ENCODE measurements at places on chromosomes 12 and 14.

DNA sequence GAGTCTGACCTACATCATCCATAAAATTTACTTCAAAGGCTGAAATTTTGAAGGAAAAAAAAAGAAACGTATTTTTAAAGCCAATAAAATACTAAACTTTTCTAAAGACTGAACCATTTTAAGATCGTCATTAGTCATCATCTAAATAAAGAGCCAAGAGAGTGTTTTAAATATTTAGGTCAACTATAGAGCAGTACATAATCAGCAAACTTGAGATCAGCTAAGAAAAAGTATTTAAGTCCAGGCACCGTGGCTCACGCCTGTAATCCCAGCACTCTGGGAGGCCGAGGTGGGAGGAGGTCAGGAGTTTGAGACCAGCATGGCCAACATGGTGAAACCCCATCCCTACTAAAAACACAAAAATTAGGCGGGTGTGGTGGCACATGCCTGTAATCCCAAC is 35.5 kb downstream of the HECTD1 start:
- DNase-seq = no peak

DNA sequence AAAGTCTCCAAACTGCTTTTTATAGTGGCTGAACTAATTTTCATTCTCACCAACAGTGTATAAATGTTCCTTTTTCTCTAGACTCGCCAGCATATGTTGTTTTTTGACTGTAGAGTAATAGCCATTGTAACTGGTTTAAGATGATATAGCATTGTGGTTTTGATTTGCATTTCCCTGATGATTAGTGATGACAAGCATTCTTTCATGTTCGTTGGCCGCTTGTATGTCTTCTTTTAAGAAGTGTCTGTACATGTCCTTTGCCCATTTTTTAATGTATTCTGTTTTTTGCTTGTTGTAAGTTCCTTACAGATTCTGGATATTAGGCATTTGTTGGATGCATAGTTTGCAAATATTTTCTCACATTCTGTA is 404.9 kb downstream of the FLRT2 start:
- DNase-seq = no peak

GRCh38 chr12:89239534-89239933 is 112.8 kb downstream of the DUSP6 start:
- no peak for DNase-seq

DNA sequence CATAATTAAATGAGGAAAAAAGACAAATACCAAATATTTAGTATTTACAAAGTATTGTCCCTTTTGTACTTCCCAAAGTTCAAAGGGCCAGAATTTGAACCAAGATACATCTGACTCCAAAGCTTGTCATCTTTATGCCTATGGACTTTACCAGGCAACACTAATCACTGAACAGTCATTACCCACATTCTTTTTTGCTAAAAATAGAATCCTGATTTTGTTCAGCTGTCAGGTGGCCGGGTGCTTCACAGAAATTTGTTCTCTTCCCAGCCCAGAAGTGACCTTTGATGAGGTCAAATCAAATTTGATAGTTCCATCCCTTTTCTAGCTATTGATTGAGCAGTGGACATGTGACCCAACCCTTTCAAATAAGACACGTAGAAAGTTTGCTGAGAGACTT is 121.6 kb downstream of the LLPH start:
- DNase-seq = no peak

DNA sequence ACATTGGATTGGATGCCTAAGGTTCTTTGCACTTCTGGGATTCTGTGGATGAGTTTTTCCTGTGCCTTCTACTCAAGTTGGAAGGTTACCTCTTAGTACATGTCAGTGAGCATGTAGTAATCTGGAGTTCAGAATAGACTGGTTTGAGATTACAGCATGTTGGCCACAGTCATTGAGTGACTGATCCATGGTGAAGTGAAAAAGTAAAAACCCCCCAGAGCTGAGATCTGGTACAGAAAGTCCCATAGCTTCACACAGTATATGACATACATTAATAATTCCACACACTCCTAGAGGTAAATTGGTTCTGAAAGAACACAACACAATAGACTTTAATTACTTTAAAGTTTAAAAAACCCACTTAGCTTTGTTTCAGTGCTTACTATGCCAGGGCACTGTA is 11.9 kb upstream of the CCND2 start:
- no peak for DNase-seq

GRCh38 chr14:37637341-37637740 is 41.9 kb downstream of the TTC6 start:
- no peak for DNase-seq

GRCh38 chr12:115203701-115204100 is 519.7 kb upstream of the TBX3 start:
- no peak for DNase-seq

DNA sequence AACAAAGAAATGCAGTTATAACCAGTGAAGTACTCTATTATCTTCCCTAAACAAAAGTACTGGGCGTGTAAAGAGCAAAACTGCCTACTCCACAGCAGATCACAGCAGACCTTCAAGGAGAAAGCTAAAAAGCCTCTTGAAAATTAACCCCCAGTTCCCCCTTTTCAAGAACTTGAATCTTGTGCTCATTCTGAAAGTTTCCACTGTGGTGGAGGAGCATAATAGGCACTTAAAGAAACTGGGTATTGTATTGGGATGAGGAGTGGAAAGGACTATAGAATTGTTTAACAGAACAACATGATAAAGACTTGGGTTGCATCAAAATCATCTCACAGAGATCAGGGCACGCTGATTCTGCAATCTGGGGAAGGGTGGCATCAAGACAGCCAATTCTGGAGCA is 51.1 kb downstream of the SLC25A47 start:
- no peak for DNase-seq

GRCh38 chr12:82357340-82357739 is 847 bp downstream of the CCDC59 start:
- no peak for DNase-seq

DNA sequence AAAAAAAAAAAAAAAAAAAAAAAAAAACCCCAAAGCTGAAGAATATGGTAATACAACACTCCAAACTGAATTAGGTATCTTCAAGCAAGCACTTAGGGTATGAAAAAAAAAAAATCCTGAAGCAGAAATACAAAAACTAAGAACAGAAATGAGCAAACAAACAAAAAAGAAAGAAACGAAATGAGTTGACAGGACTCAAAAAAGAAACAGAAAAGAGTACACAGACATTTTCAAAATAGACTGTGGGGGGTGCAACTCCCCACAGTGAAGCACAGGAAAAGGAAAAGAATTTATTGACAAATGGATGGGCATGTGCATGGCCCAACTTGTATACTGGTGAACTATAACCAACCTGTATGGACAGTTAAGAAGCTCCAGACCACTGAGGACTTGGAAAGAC is 24.6 kb downstream of the RPS6KA5 start:
- DNase-seq = no peak

DNA sequence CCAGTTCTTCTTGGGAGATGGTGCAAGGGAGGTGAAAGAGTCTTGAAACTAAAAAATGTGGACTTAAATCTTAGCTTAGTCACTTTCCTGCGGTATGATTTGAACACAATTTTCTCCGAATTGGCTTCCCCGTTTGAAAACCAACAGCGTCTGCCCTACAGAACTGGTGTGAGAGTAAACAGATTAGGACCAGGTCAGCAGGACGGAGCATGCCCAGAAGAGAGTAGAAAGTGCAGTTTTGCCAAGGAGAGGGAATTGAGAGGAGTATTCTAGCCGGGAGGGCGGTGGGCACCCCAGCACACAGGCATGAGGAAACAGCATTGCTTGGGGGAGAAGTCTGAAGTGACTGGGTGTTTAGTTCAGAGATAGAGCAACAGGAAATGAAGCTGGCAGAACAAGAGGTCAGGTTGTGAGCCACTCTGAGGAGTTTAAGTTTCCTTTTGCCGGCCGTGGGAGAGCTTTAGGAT is 927.1 kb downstream of the VRK1 start:
- DNase-seq = no peak

- no peak for DNase-seq
Observed at GRCh38 chr12:77833329-77833728, 2.6 kb downstream of the NAV3 start.

DNA sequence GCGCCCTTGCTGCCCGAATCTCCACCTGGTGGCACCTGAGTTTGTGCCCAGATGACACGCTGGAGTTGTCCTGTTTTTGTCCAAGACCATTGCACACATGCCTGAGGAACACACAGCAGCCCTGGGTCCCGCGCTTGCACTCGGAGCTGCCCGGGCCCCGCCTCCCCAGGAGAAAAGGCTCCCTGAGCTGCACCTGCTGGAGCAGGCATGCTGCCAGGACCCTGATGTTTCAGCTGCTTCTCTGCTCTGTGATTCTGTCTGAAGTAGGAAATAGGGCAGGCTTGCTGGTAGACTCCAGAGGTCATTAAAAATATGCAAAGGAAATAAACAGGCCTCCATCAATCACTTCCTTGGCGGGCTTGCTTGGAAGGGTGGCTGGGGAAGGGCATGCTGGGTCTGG is 271.6 kb downstream of the CACNA1C start:
- no peak for DNase-seq

- no peak for DNase-seq
Observed at GRCh38 chr14:34981743-34982420, 910 bp upstream of the SRP54 start.

DNA sequence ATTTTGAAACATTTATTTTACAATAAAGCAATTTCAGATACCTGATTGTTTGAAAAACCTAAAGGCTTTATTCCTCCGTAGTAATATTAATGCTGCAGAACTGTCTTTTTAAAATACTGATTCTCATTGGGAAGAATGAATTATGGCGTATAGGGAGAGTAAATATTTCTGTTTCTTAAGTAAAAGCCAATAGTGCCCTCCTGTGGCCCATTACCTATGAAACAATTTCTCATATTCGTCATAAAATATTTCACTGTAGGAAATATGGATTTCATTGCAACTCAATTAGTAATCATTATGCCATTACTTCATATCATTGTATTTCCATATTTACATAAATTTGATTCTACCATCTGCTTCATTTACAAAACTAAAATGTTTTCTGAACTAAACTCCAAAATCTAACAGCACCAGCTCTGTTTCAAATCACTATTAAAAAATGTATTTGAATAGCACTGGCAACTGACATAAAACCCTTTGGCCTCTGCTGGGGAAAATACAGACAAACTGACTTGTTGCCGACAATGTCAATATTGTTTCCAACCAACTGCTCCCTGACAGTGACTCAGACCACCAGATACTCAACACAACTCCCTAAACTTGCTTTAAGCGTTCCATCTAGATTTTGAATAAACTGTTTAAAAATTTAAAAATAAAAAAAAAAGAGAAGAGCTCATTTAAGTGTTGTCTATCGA is 290.3 kb downstream of the NAV3 start:
- no peak for DNase-seq

DNA sequence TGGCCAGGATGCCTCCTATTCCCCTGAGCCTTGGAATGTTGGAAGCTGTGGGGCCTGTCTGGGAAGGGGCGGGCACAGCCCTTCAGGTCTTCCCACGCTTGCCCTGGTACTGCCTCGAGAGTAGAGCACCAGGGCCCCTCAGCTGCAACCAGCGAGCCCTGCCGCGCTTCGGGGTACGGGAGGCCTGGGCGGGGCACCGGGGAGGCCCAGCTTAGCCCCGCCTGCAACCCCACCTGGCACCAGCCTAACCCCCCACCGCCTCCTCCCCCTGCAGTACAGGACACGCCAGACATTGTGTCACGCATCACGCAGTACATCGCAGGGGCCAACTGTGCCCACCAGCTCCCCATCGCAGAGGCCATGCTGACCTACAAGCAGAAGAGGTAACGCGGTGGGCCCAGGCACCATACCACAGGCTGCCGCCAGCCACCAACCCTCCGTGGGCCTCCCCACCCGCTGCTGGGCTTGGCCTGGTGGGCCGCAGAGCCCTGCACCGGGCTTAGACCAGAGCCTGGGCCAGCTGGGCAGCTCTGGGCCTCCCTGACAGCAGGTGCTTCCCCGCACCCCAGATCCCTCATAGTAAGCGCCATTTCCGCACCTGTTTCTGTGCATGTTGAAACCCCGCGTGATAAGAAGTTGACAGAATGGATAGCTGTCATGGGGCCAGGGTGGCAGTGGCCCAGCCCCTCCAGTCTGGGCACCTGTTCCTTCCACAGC is 13.6 kb upstream of the TEX22 start:
- no peak for DNase-seq

DNA sequence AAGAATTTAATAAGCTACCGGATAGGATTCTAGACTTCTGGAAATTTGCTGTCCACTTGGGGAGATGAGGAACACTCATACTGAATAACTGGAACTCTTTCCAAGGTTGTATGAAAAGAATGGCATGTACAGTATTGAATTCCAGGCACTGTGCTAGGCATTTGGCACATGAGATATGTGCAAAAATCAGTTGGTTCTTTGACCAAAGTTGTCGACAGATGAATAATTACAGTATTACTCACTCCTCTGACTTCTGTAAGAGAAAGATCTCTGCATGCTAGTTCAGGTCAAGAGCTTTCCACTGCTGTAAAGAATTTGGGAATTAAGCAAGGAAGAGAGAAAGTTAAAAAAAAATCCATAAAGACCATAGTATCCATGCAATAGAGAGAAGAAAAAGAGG is 764.7 kb downstream of the BCL11B start:
- no peak for DNase-seq

- no peak for DNase-seq
Observed at GRCh38 chr14:77113644-77114043, 15.6 kb downstream of the CIPC start.

DNA sequence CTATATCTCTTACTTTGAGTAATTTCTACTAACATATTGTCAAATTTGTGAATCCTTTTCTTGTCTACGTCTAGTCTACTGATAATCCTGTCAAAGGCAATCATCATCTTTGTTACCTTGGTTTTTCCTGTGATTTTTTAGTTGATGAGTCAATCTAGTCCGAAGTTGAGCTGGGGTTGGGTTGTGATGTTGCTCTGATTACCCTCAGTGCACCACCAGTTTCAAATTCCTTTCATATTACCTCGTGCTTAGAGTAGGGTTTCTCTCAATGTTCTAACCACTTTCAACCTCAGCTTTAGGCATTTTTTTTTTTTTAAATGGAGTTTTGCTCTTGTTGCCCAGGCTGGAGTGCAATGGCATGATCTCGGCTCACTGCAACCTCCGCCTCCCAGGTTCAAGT is 186.8 kb downstream of the BTG1 start:
- no peak for DNase-seq

All from stimulated activated CD8-positive, alpha-beta memory T cell treated with anti-CD3 and anti-CD28 coated beads, Interleukin-4, amount 100 ng/mL, for 1 hour (primary cell).